ENCODE measurements at places on chromosomes 4 and X.

DNA sequence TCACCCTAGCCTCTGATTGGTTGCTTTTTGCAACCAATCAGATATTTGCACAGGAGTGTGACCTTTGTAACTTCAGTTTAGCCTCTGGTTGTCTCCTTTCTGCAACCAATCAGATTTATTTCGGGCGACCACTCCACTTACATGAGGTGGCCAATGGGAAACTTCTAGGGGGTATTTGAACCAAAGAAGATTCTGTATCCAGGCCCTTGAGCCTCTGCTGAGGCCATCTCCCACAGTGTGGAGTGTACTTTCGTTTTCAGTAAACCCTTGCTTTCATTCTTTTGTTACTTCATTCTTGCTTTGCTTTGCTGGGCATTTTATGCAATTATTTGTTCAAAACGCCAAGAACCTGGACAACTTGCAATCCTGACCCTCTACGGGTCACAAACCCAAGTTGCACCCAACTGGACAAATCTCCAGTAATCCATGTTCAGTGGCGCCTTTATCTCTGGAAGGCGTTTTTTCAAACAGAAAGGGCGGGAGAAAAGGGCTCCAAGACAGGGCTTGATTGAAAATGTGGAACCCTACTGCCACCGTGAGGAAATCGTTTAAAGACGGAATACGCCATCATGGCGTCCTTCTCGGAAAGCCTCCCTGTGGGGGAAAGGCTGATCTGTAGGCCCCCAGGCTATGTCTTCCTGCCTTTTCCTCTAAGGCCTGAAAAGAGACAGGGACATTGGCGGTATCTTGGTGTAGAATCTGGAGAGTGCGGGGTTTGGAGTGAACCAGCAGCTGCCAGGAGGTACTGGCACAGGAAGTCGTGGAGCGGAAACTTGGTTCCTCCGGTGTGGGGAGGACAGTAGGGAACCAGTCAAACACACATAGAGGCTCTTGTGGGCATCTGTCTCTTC, 184.6 kb downstream of the OR13H1 start:
- DNase-seq: peak; percentile 78

- no peak for DNase-seq
Observed at GRCh38 chr4:150299816-150300215, 221.6 kb downstream of the DCLK2 start.

- DNase-seq: no peak
Observed at GRCh38 chr4:55503169-55503568, 43.5 kb downstream of the CLOCK start.

GRCh38 chrX:23003116-23003515, 3.4 kb downstream of the DDX53 start:
- no peak for DNase-seq

GRCh38 chr4:94508296-94508695, 56.6 kb downstream of the PDLIM5 start:
- DNase-seq: no peak

GRCh38 chr4:27184508-27185155, 324.0 kb downstream of the STIM2 start:
- DNase-seq: no peak

- DNase-seq: no peak
Observed at GRCh38 chr4:134636338-134637051, 434.9 kb upstream of the PABPC4L start.

DNA sequence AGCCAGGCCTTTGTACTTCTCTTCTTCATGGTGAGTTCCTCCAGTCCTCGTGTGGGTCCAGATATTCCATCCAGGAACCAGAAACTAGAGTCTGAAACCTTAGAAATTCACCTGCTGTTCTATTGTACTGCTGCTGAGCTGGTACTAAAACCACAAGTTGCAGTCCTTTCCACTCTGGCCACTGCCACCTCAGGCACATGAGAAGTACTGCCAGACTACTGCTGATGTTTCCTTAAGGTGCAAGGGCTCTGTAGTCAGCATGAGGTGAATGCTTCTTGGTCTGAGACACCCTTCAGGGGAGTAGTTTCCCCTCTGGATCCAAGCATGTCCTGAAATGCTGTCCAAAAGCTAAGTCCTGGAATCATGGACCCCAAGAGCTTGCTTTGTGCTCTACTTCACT, 399.6 kb upstream of the CT83 start:
- DNase-seq: no peak

GRCh38 chr4:38572793-38573192, 91.2 kb upstream of the KLF3 start:
- DNase-seq: no peak

DNA sequence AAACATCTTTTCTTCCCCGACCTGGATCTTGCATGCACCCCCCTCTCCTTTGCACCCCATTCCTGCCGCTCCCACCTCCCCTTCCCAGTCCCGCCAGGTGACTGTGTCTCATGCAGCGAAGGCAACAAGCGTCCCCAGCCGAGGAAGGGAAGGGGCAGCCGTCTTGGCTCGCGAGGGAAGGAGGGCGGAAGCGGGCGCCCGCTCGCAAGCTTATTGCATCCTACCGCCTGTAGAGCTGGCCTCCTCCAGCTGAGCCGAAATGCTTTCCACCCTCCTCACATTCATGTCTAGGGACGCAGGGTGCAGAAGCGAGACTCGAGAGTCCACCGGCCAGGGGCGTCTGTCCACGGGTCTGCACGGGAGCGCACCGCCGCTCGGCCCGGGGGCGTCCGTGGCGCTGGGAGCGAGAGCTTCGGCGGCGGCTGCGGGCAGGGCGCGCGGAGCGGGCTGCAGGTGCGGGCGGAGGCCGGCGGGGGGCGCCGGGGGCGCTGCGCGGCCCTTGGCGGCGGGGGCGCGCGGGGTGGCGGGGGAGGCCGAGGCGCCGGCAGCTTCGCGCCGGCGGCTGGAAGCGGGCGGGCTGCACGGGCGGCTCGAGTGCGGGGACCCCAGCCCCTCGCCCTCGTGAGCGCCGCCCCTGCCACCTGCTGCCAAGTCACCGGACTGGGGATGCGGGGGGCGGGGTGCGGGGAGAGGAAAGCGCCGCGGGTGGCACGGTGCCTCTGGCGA, at the start of gene KCNIP4:
Gene KCNIP4 (minus strand): TSS at position 426 of the 726 bp plus-strand sequence.
- peak; percentile 14 for DNase-seq

- DNase-seq: no peak
Observed at GRCh38 chrX:10120331-10120730, 36.4 kb upstream of the CLCN4 start.

DNA sequence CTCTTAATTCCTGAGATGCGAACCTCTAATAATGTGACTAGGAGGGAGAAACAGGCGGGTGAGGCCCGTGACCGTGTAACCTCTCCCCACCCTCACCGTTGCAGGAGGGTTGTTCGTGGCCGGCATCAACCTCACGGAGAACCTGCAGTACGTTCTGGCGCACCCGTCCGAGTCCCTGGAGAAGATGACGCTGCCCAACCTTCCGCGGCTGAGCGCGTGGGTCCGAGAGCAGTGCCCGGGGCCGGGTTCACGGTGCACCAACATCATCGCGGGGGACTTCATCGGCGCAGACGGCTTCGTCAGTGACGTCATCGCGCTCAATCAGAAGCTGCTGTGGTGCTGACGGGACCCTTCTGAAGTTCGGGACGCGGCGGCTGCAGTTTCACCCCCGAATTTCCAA, 17.8 kb downstream of the PLCXD1 start:
- DNase-seq: no peak

All from activated CD8-positive, alpha-beta memory T cell treated with anti-CD3 and anti-CD28 coated beads, Interleukin-2, amount 50 U/mL, for 4 hours (primary cell).